ENCODE measurements at places on chromosomes 4 and X.

DNA sequence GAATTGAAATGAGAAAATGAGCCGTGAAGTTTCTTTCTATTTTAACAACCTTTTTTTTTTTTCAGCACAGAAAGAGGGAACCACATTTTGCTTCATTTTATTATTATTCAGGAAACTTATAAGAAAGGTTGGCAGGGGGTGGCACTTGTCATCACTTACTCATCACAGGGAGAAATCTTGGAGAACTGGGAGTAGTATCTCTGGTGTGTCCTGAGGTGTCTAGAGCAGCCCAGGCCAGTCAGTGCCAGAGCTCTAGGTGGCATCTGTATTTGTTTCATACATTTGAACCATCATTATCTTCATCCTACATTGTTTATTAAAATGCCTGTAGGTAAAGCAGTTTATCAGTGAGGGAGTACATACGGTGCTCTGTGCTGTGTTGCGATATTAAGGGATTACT is 43.8 kb upstream of the ARHGAP24 start:
- no peak for DNase-seq
- no peak overlapping the region for H3K27ac ChIP-seq
- H3K36me3 ChIP-seq = no peaks in the 10 kb centered on the region
- H3K27me3 ChIP-seq = no peaks in the 10 kb centered on the region
- no peaks in the 10 kb centered on the region for H3K4me1 ChIP-seq

DNA sequence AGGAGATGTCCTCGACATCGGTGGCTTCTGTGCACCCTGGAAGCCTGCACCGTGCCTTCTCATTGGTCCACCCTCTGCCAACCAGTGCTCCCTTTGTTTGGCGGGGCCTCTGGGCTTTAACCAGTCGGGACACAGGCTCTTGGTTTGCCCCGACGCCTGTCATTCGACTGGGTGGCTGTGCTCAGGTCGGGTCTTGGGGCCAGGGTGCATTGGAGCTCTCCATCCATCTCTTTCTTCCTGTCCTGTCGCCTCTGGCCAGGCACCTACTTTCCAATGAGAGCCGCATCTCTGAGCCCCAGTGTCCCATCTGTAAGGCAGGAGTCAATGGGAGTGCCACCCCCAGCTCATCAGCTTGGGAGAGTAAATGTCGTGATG is 37.2 kb upstream of the NHSL2 start:
- H3K4me1 ChIP-seq = no peaks in the 10 kb centered on the region
- DNase-seq = no peak
- H3K36me3 ChIP-seq = no peaks in the 10 kb centered on the region
- H3K27ac ChIP-seq = no peak overlapping the region
- H3K27me3 ChIP-seq = no peaks in the 10 kb centered on the region

DNA sequence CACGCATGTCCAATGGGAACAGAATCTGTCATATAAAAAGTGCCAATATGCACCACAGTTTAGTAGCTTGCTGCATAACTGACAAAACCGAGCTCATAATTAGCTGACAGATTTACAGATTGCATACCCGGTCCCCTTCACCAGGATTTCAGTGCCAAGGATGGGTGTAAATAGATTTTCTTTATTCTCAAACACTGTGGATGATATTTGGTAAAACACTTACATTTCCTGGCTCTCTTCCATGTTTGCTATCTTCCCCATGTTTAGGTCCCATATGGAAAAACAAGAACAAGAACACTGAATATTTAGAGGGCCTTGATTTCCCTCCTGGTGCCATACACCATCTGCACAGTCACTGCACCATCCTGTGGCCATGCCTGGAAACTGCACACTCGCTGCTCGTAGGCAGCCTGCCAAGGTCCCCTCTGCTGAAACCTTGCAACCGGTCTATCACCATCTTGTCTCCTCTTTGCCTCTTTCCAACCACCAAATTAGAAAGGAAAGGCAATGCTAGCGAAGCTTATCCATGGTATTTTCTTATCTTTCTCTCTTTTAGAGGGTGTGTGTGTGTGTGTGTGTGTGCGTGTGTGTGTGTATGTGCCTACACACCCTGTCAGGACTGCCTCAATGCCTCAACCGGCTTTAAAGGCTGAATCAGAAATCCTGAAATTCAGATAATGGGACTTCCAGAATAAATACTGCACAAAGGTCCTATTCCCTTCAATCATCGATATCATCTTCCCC is 124.2 kb upstream of the MBNL3 start:
- no peak overlapping the region for H3K27ac ChIP-seq
- no peaks in the 10 kb centered on the region for H3K4me1 ChIP-seq
- no peak for DNase-seq
- H3K36me3 ChIP-seq = no peaks in the 10 kb centered on the region
- no peak overlapping the region for H3K4me3 ChIP-seq

- H3K27me3 ChIP-seq = no peaks in the 10 kb centered on the region
- no peaks in the 10 kb centered on the region for H3K4me1 ChIP-seq
- no peak overlapping the region for H3K4me3 ChIP-seq
- no peaks in the 10 kb centered on the region for H3K36me3 ChIP-seq
- no peak overlapping the region for H3K27ac ChIP-seq
These were observed 47.2 kb downstream of the TBCK start for GRCh38 chr4:106268786-106269185.

DNA sequence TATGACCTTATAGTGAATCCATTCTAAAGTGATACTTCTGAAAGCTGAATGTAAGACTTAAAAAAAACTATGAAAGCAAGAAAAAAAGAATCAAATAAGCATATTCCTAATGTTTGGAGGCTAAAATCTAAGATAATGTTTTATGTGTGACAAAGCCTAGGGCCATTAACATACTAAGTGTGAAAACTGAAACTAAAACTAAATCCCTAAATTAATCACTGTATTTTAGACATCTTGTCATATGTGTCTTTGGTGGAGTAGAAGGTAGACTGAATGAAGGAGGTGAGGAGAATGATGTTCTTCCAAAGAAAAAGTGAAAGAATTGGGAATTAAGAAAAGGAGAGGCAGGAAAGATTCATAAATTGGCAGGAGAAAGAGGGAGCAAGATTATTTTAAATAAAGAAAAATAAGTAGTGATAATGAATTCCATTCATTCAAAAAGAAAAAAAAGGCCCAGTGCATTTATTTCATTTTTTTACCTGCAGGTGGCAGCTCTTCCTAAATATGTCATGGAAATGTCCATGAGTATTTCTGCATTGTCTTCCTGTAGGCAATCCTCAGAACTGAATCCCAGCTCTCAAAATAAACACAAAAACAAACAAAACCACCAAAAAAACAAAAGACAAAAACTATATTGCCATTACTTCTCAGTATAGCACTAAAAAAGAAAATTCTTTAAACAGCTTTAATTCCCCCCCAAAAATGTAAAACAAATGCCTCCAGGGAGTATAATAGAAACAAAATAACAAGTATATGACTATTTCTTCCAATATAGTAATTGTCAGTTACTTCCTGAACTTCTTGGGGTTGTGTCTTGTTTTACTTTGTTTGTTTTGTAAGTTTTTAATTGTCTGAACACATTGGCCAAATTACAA is 17.0 kb upstream of the AP1AR start:
- H3K27ac ChIP-seq = no peak overlapping the region
- no peak overlapping the region for H3K4me3 ChIP-seq
- no peak for DNase-seq
- H3K36me3 ChIP-seq = no peaks in the 10 kb centered on the region

DNA sequence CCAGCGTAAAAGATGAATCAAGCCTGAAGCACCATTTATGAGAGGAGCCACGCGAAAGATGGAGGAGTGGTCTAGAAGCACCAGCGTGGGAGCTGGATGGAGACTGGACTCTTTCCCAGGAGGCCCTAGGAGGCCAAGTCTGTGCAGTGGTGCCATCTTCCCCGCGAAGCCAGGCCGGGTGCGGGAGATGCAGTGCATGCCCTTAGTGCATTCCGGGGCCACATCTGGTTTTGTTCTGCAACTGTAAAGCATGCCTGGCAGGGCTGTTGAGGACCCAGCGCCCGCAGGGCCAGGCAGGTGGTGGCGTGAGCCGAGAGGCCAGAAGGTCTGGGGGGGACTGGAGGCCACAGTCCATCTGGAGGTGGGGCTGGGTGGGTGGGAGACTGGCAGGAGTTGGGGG is 78.6 kb upstream of the ADRA2C start:
- no peak overlapping the region for H3K27ac ChIP-seq
- no peaks in the 10 kb centered on the region for H3K4me1 ChIP-seq
- no peaks in the 10 kb centered on the region for H3K36me3 ChIP-seq

GRCh38 chr4:30959781-30960485 is 239.8 kb downstream of the PCDH7 start:
- no peaks in the 10 kb centered on the region for H3K4me1 ChIP-seq
- no peak overlapping the region for H3K27ac ChIP-seq
- no peak for DNase-seq

- H3K27ac ChIP-seq = no peak overlapping the region
- no peak overlapping the region for H3K4me3 ChIP-seq
- H3K27me3 ChIP-seq = no peaks in the 10 kb centered on the region
- H3K4me1 ChIP-seq = no peaks in the 10 kb centered on the region
These were observed 212.6 kb upstream of the AGTR2 start for GRCh38 chrX:115957862-115958490.

DNA sequence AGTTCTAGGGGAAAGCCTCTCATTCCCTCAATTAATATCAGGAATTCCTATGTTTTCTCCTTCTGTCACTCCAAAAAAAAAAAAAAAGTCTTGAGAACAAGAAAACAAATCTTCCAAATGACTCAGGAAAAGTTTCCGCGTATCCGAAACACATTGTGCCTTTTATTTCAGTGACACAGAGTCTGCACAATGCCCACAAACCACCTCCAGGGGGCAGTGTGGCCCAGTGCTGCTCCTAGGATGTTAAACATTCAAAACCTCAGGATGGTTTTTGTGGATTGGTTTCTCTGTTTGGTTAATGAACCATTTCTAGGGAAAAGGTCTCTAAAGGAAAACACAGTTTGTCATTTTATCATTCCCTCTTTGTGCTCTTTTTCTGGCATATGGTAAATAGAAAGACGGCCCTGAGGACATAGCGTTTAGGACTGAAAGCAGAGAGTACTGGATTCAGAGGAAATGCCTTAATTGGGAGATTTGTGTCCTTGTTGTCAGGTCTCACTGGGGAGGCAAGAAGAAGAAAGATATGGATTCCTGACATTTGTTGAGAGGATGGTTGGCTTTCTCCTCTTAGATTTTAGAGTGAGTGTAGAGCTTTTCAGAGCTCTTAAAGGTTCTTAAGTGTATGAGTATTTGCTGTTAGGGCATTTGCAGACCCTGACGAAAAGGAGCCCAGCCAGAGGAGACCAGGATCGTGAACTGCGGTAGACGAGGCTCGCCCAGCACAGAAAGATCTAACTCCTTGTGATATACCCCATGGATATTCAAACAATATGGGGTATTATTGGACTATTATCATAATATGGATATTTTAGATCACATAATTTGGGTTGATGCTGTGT is 65.7 kb upstream of the MAP9 start:
- no peak for DNase-seq
- H3K27ac ChIP-seq = no peak overlapping the region
- H3K4me3 ChIP-seq = no peak overlapping the region
- H3K36me3 ChIP-seq = no peaks in the 10 kb centered on the region
- H3K27me3 ChIP-seq = no peaks in the 10 kb centered on the region

DNA sequence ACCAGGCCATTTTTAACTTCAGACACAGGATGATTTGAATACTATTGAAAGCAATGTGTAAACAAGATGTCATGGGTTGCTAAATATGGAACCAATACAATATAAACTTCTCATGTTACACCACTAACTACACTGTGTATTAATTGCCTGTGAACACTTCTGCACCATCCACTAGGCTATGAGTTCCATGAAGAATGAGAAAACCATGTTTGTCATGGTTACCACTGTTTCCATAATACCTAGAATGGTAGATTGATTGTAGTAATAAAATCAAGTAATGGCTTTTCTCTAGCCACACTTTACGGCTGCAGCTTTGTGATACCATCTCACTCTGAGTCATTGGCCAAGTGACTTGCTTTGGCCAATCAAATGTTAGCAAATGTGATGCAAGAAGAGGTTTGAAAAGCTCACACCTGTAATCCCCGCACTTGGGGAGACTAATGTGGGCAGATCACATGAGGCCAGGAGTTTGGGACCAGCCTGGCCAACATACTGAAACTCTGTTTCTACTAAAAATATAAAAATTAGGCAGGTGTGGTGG is 19.9 kb upstream of the CYBB start:
- H3K36me3 ChIP-seq = no peaks in the 10 kb centered on the region
- H3K4me1 ChIP-seq = no peaks in the 10 kb centered on the region
- H3K27ac ChIP-seq = no peak overlapping the region
- no peak overlapping the region for H3K4me3 ChIP-seq
- DNase-seq = no peak
- no peaks in the 10 kb centered on the region for H3K27me3 ChIP-seq

DNA sequence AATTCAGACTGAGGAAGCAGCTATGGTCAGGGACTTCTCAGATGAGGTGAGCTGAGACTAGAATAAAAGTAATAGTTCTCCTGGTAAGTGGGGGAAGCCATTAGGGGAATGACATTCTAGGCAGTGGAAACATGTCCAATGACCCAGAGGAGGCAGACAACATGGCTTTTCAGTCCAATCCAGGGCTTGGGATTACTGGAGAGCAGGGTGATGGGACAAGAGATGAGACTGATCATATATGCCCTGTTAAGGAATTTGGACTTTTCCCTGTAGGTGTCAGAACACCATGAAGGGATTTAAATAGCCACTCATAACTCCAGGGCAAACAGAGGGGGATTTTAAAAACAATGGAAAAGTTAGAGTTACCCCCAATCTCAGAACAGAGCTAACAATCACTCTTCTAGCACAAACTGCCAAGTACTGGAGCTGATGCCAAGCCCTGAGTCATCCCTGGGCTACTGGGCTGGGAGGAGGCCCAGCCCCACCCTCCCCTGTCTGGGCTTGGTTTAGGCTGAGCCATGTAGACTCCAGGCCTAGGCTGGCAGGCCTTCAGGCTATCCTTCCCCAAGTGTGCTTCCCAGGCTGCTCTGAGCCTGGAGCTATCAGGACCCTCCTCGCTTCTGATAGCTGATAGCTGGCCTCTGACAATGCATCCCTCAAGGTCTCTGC is 22.7 kb upstream of the MSN start:
- H3K27ac ChIP-seq = peak overlapping the region; percentile 68
- H3K36me3 ChIP-seq = no peaks in the 10 kb centered on the region
- H3K27me3 ChIP-seq = no peaks in the 10 kb centered on the region
- peaks cover 33% of the 10 kb centered on the region for H3K4me1 ChIP-seq
- no peak overlapping the region for H3K4me3 ChIP-seq

DNA sequence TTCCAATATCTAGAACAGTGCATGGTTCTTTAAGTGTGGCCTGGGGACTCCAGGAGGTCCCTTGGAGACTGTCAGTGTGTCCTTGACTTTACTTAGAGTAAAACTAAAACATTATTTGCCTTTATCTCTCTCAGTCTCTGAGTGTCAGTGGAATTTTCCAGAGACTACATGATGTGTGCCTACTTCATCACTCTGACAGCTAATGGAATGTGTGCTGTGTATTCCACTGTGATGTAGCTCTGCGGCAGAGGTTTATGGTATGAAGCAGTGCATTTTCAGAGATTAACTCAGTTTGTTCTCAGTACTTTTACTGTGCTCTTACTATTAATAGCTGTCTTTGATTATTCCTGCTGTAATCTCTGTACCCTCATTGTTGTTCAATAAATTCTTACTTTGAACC is 85.6 kb downstream of the MANBA start:
- no peak overlapping the region for H3K4me3 ChIP-seq
- H3K4me1 ChIP-seq = no peaks in the 10 kb centered on the region
- no peaks in the 10 kb centered on the region for H3K36me3 ChIP-seq
- no peak for DNase-seq
- no peak overlapping the region for H3K27ac ChIP-seq

GRCh38 chrX:43328358-43328946 is 327.6 kb upstream of the MAOA start:
- no peaks in the 10 kb centered on the region for H3K36me3 ChIP-seq
- H3K4me3 ChIP-seq = no peak overlapping the region
- no peak overlapping the region for H3K27ac ChIP-seq
- no peaks in the 10 kb centered on the region for H3K27me3 ChIP-seq
- no peak for DNase-seq
- H3K4me1 ChIP-seq = no peaks in the 10 kb centered on the region

Data from vagina (tissue), 2 donors.